Stimulated activated CD8-positive, alpha-beta memory T cell treated with anti-CD3 and anti-CD28 coated beads, Interleukin-15, amount 100 ng/mL, for 48 hours (primary cell): ENCODE measurements at places on chromosomes 7 and 10.

GRCh38 chr7:2956076-2956475, 87.6 kb downstream of the CARD11 start:
- no peak for DNase-seq

DNA sequence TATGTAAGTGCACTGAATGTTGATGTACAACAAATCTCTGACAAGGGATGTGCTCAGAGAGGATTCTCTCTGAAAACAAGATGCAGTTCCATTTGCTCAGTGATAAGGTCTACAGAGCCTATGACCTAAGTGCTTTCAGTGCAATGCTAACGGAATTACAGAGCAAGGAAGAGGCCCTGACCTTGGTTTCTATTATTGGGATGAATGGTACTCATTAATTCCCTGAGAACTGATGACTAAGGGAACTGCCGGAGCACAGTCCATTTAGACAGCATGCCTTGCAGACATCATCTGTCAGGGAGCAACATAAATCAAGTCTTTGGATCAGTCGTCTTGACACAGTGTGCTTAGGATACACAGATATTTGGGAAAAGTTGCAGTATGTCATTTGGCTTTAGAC, 340.8 kb downstream of the PHTF2 start:
- DNase-seq, result no peak

DNA sequence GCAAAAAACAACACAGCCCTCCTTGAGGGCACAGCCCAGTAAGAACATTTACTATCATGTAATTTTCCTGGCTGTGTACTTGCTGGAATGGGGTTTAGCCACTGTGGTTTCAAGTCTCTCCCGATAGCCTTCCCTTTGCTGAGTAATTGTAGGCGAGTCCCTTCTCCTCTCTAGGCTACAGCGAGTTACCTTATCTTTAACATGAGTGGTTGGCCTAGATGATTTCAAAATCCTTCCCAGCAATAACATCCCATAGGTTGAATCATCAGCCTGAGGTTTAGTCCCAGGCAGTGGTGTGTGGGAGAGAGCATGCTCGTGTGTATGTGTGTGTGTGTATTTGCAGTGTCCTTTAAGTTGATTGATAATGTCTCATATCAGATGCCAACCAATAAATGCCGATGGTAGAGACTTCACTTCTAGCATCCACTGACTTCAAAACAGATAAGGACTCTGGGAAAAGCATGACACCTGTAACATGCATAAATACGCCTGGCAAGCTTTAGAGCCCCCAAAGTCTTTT, 142.9 kb upstream of the ZMIZ1 start:
- DNase-seq, result no peak

DNA sequence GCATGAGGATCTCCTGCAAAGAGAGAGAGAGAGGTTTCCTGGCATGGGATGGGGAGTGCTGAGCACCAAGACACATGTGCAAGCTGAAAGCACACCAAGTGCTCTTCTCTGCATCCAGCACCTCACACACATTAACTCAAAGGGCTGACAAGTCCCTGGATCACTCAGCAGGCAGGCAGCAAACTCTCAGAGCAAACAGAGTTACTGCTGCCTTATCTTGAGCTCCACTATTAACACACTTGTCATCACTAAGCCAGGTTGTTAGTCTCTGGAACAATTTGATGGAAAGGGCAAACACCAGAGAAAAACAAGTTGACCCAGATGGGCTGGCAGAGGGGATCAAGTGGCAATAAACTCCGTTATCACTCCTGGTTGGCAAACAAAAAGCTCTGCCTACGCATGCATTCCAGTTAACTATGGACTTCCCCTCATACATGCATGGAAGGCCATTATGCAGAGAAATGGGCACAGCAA, 349.9 kb downstream of the KCNMA1 start:
- DNase-seq, result no peak

DNA sequence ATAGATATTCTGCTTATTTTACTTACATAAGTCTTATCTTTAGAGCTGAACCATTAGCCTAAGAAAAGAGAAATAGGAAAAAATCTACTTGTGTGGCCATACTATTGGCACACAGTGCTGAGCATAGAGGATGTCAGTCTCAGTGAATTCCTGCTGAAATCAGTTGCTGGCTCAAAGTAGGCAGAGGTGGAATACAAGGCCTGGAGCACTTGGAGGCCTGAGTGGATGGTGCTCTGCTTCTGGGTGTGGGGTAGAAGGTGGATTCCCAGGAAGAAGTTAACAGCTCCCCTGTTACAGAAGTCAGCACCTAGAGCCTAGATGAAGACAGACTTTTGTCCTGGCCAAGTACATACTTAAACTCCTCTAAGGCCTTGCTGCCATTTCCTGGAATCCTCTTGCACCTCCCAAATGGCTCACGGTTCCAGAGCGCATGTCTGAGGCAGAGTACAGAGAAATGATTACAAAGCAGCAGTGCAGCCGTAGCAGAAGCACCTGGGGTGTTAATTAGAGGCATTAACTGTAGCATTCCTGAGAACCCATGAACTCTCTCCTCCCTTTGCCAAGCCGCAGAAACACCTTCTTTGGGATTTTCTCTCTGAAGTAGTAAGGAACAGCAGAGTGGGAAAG, 18.0 kb upstream of the XPNPEP1 start:
- DNase-seq, result no peak

DNA sequence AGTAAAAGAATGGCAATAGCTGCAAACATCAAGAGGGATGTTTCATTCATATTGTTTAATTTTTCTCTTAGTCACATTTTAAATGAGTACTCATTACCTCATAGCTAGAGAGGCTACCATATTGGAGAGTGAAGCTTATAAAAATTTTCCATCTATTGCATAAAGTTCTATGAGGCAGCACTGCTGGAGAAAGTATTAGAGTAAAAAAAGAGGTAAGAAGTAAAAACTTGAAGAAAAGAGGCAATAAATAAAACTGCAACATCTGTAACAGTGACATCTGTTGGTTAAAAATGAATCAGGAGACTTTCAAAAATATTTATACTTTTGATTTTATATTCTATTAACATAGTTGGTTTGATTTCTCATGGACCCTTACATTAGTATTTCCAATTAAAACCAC, 284.5 kb upstream of the SEMA3D start:
- no peak for DNase-seq
